ENCODE measurements at places on chromosomes 6 and 20.

GRCh38 chr6:165766457-165766856, 103.4 kb upstream of the PDE10A start:
- no peak for DNase-seq

DNA sequence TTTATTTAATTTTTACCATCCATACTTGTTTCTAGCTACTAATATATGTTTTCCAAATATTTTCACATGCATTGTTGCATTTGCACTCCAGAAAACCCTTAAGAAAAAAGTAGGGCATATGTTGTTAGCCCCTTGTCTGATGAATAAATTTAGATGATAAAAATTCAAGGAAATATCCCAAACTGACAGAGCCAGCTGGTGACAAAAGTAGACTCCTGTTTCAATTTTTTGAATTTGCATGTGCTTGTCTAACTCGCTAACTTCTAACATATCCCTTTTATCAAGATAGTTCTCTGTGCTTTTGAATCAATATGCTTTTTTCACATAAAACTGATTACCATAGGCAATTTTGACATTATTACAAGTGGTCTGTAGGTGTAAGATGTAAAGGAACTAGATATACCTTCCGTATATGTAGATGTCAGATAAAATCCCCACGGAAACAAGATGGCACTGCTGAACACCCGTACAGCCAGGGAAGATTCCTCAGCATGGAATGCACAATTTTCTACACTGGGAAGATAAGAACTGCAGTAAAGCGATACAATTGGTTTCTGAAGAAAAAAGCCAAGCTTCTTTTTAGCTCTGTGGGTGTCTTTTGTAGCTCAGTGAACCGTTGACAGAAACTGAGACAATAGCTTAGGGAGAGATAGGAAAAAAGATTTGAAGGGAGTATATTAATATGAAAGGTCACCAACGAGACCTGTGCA, 437.6 kb upstream of the RNF217 start:
- no peak for DNase-seq

DNA sequence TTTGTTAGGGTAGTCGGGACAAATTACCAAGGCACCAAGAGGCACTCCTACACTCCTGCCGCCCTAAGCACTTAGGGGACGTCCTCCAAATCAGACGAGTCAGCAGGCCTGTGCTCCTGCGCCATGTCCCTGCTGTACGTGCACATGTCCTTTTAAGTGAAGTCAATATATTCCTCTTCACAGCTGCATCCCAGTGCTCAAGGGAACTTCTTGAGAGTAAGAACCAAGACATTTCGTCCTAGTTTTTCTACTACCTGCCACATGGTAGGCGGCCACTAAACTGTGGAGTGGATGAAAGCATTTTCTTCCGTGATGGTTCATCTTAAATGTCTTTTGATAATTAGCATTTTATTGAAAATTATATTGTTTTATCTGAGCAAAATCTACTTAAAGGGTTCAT, 100.7 kb downstream of the RPP40 start:
- DNase-seq, result no peak

DNA sequence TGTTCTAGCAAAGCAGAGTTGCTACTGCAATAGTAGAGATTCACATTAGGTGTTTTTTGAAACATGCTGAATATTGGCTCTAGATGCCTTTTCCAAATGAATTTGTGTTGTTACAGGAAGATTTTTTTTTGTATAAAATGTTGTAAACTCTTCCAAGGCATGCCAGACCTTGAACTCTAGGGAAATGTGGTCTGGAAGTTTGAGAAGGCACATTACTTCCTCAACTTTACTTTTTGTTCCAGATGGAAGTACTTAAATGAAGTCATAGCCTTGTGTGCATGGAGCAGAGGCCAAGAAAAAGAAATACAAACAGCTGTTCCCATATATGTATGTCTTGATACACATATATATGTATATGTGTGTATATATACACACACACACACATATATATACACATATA, 585.7 kb upstream of the MARCKS start:
- no peak for DNase-seq

- DNase-seq, result no peak
Observed at GRCh38 chr20:9236458-9236857, 167.6 kb downstream of the PLCB4 start.

- no peak for DNase-seq
Observed at GRCh38 chr20:60104993-60105803, 147.0 kb downstream of the CDH26 start.

- DNase-seq, result no peak
Observed at GRCh38 chr20:10637031-10637559, 36.7 kb downstream of the JAG1 start.

GRCh38 chr6:11921017-11921438, 91.1 kb upstream of the HIVEP1 start:
- DNase-seq, result no peak

DNA sequence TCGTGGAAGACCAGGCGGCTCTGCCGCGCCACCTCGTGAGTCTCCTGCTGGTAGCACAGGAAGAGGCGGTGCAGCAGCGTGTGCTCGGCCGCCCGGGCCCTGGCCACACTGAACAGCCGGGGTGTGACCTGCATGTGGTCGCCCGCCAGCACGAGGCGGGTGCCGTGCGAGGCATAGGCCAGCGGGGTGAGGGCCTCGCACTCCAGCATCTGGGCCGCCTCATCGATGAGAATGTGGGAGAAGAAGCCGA, 7.0 kb downstream of the HELZ2 start:
- no peak for DNase-seq

GRCh38 chr6:109082188-109082577, 12.5 kb downstream of the SESN1 start:
- DNase-seq, result no peak

GRCh38 chr6:27834384-27834783, 77.8 kb downstream of the OR2B2 start:
- no peak for DNase-seq

DNA sequence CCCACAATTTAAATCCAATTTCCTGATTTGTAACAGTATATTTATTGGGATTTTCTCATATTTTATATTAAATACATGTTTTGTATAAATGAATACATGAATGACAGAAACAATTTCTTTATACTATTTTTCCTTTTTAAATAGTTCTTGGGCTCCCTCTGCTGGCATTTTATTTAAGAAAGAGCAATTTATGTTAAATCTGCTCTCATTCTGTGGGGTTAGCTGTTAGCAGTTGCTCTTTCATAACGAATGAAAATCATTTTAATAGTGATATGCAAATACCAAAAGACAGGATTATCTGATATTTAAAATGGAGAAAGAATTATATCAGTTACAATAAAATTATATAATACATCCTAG, 118.3 kb downstream of the RALGAPA2 start:
- no peak for DNase-seq

DNA sequence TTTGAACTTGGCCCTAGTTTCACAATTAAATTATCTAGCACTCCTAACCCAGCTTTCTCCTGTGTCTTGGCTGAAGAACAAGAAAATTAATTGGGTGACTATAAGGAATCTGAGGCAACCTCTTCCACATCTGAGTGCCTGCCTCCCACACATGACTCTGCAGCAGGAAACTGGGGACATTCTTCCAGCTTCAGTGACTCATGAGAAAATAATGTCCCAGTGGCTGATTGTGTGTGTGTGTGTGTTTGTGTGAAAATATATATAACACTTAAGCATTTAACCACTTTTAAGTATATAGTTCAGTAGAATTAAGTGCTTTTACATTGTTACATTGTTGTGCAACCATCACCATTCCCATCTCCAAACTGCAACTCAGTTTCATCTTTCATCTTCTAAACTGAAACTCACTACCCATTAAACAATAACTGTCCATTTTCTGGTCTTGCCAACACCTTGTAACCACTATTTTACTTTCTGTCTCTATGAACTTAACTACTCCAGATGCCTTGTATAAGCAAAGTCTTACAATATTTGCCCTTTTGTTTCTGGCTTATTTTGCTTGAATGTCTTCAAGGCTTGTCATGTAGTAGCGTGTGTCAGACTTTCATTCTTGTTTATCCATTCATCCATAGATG, 8.7 kb downstream of the TRIM38 start:
- DNase-seq, result no peak

GRCh38 chr6:2433711-2434110, 188.3 kb upstream of the GMDS start:
- no peak for DNase-seq

DNA sequence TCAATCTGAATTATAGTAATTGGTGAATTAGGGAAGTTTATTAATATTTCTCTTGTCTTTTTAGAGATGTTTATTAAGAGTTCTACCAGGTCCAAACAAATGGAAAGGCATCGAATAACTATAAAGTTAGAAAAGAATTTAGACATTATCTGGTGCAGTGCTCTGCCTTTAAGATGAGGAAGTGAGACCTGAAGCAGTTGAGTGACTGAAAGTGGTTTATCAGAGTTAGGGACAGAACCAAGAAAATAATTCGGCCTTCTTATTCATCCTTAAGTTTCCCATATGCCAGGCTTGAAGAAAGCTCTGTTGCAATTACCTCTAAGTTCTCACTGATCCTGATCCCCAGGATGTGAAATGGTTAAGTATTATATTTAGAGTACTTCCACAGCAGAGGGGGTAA, 94.2 kb upstream of the FLRT3 start:
- no peak for DNase-seq

GRCh38 chr6:94597487-94597886, 979.8 kb upstream of the MANEA start:
- no peak for DNase-seq

GRCh38 chr20:16025084-16025483, 548.2 kb downstream of the KIF16B start:
- DNase-seq, result no peak

GRCh38 chr20:38479596-38479995, 7.0 kb downstream of the RALGAPB start:
- DNase-seq, result no peak

GRCh38 chr20:54293526-54293925, 85.6 kb downstream of the PFDN4 start:
- no peak for DNase-seq

DNA sequence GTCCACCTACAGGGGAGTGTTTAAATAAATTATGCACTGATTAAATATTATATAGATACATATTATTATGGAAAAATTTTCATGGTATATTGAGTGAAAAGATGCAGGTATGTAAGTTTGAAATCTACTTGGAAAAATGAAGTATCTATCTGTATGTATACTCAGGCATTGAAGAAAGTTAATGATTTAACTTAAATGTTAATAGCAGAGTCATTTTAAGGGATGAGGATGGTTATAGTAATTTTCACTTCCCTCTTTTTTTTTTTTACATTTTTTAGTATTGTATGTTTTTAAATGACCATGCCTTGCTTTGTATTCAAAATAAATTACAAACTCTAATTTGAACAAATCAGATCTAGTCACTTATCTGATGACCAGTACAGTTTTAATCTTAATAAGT, 43.2 kb upstream of the NOTCH4 start:
- DNase-seq, result no peak

DNA sequence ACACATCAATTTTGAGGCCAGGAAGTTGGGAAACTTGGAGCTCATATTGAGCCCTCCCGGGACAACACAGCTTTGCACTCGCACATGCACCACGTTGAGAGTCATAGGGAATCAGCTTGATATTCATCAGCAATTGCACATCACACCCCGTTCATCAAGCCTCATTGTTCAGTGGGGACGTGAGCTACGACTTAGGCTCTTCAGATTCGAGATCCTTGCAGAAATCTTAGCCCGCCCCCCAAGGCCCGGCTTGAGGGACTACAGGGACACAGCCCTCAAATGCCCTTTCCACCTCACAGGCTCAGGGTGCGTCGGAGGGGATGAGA, 93.0 kb upstream of the MAFB start:
- DNase-seq, result no peak

DNA sequence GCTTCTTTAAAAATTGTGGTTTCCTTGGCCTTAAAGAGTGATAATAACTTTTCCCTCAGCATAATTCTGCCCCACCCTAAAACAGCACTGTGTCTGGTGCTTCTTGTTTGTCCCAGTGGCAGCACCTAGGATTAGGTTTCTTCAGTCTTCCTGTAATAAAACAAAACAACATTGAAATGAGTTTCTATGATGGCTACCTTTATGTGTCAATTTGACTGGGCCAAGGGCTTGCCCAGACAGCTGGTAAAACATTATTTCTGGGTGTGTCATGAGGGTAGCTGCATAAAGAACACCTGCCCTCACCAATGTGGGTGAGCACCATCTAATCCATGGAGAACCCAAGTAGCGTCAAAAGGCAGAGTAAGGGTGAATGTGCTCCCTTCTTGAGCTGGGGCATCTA, 117.8 kb downstream of the QRSL1 start:
- no peak for DNase-seq

GRCh38 chr6:34519971-34520644, 36.0 kb downstream of the SPDEF start:
- DNase-seq, result no peak

DNA sequence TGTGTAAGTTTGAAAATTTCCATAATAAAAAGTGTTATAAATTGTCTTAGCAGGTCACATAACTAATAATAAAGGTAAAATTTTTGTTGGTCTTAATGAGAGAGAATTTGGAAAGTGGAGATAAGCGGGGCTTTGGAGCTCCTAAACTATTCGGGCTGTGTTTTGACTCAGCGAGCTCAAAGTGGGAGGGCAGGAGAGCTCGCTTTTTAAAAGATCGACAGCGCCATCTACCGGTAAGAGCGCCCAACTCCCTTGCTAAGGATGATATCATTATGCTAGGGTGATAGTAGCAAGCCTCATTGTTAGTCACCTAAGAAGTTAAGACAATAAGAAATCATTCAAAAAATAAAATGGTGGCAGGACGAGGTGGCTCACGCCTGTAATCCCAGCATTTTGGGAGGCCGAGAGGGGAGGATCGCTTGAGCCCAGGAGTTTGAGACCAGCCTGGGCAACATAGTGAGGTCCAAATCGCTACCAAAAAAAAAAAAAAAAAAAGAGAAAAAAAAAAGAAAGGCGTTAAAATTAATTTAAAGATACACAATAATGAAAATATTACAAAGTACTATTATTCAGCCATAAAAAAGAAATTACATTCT, 24.8 kb downstream of the C6orf15 start:
- peak; percentile 83 for DNase-seq

GRCh38 chr6:74152096-74152675, 456.2 kb downstream of the CD109 start:
- DNase-seq, result no peak

GRCh38 chr6:134550604-134551003, 232.7 kb upstream of the SGK1 start:
- DNase-seq, result no peak

- no peak for DNase-seq
Observed at GRCh38 chr6:118511930-118512715, 36.0 kb upstream of the PLN start.

GRCh38 chr6:22726966-22727365, 157.6 kb downstream of the HDGFL1 start:
- DNase-seq, result no peak

GRCh38 chr6:150191809-150192208, 49.0 kb downstream of the PPP1R14C start:
- DNase-seq, result no peak

GRCh38 chr6:124158024-124158423, 354.4 kb downstream of the NKAIN2 start:
- DNase-seq, result no peak

GRCh38 chr20:17992847-17993513, 24.2 kb downstream of the MGME1 start:
- DNase-seq, result no peak

- DNase-seq, result no peak
Observed at GRCh38 chr6:16184129-16184528, 54.3 kb upstream of the GMPR start.

- DNase-seq, result no peak
Observed at GRCh38 chr6:112288475-112288874, 34.1 kb upstream of the LAMA4 start.

- no peak for DNase-seq
Observed at GRCh38 chr6:116287689-116288282, 8.1 kb upstream of the TSPYL1 start.
